Foreskin keratinocyte (primary cell): ENCODE measurements at places on chromosomes 6 and 20. TPM values are rescaled to one million over a fixed set of nuclear protein-coding genes. Genes with fewer than 3 reads are reported as not detected.

GMNN gene
- 68.2 and 77.6 TPM in 2 replicates for total RNA-seq

ZBTB46 gene
- 0.20 and 0.21 TPM in 2 replicates for total RNA-seq

GRIK2 gene
- not detected in 2 replicates for total RNA-seq

SLC22A2 gene
- total RNA-seq, result not detected in 2 replicates

SLC35D3 gene
- total RNA-seq, result not detected in 2 replicates

TRIM15 gene
- not detected in 2 replicates for total RNA-seq

BPIFA3 gene
- total RNA-seq, result not detected in 2 replicates

FOXC1 gene
- 3.5 and 5.0 TPM in 2 replicates for total RNA-seq

DNA sequence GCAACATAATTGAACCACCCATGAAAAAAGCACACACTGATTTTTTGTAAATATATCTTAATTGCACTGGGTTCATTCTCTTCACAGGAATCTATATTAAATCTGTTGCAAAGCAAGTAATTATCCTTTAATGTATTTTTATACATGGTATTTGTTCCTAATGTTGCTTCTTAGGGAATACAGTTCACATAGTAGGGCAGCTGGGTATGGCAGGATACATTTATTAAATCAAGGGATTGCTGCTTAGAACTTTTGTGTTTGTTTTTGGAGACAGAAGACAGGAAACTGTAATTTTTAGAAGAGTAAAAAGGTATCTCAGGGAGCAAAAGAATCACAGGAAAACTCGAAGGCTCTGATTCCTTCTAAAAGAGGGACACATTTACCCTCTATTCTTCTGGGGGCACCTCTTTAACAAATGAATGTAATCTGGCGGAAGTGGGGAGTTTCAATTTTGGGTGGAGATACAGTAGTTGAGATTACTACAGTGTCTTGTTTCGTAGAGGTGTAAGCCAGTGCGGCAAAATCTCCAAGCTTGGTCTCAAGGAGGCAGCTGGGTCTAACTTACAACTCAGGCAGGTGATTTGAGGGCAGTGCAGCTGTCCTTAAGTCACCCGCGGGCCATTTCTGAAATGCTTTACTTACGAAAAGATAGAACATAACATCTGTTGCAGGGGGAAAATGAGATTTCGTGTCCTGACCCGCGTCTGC is 812 bp upstream of the SMIM13 start:
- no peak for DNase-seq

- no peak for DNase-seq
Measured at GRCh38 chr20:42873259-42873658, 316.4 kb downstream of the PTPRT start.

DNA sequence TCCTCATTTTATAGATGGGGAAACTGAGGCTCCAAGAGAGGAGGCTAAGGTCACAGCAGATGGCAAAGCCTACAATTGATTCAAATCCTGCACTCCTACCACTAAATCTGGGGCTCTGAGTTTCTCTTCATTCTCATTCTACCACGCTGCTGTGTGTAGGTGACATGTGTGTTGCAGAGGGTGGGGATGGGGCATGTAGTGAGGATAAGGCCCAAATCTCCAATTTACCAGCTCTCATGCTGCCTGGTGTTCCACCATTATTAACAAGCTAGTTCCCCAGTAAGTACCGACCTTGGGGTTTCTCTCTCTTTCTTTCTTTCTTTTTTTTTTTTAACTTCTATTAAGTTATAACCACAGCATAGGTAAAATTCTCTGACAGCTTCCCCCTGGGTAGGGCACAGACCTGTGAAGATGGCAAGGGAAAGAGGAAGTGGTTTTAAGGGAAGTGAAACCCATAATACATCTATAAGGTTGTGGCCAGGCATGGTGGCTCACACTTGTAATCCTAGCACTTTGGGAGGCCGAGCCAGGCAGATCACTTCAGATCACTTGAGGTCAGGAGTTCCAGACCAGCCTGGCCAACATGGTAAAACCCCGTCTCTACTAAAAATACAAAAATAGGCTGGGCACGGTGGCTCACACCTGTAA is 13.0 kb upstream of the MATN4 start:
- DNase-seq, result no peak

GRCh38 chr6:103002282-103002681 is 1608.8 kb downstream of the GRIK2 start:
- DNase-seq, result no peak

GRCh38 chr20:57481281-57481711 is 43.6 kb downstream of the CTCFL start:
- DNase-seq, result no peak

GRCh38 chr6:158086054-158086503 is 82.0 kb downstream of the SERAC1 start:
- DNase-seq, result no peak

DNA sequence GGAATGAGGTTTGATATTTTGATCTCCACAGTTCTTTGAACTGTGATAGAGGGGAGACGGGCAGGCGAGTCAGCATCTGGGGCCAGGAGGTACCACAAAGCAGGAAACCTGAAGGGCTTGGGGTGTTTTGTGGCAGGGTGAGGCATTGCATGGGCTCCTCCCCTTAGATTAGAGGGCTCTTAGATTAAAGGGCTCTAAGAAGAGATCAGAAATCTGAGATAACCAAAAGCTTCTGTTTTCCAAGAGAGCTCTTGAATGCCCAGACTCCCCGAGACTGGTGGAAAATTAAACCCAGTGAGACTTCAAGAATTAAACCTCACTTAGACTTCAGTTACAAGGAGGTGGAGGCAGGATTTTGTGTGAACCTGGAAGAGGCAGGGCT is 2.4 kb upstream of the GPX5 start:
- DNase-seq, result no peak

- no peak for DNase-seq
Measured at GRCh38 chr6:3265671-3266070, 6.9 kb downstream of the PSMG4 start.

DNA sequence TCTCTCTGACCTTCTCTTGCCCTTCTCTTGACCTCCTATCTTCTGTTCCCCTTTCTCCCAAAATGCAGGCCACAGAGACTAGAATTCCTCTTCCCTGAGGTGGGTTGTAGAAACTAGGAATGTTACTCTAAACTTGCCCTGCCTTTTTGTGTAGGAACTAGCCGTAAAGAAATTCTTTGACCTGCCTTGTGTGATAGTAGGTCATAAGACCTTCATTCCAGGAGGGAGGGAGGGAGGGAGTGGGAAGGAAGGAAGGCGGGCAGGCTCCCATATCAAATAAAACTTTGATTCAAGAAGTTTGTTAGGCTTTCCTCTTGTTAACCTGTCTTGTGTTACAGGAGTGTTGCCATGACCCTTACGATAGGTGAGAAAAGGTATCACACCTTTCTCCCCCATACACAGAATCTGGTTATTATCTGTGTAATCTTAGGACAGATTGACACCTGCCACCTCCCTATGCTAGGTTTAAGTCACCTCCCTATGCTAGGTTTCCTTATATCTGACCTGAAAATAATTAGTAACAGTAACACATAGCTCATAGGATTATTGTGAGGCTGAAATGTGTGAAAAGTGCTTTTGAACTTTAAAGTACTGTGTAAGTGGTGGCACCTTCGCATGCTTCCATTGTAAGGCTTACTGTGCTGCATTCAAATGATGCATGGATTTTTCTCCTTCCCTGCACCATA is 32.6 kb upstream of the FUCA2 start:
- no peak for DNase-seq

GRCh38 chr20:47544240-47544639 is 42.6 kb downstream of the NCOA3 start:
- peak; percentile 15 for DNase-seq

- DNase-seq, result no peak
Measured at GRCh38 chr6:164612751-164613150, 696.7 kb downstream of the C6orf118 start.

GRCh38 chr6:134481966-134482365 is 164.1 kb upstream of the SGK1 start:
- DNase-seq, result no peak

DNA sequence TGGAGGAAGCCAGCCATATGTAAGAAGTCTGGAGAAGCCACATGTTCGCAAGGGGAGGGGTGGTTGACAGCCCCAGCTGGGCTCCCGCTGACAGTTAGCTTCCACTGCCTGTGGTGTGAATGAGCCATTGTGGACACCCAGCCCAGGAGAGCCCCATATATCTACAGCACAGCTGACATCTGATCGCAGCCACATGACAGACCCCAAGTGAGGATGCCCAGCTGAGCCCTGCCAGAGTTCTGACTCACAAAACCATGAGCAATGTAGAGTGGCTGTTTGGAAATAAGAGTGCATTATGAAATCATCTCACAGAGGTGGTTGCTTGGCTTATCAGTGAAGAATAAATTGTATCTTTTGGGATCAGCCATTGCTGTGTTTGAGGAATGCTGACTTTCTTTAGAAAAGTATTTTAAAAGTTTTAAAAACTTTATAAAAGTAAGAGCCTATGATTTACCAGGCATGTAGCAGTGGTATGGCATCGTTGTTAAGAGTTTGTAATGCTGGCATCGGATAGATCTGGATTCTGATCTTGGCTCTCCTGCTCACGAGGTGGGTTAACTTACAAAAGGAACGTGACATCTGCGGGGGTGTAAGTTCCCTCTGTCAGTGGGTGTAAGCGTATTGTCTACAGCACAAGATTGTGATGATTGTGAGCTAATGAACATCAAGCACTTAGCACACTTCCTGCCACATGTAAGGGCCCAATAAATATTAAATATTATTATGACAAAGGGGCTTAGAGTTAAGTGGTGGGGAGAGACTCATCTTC is 24.1 kb downstream of the CFAP61 start:
- peak; percentile 20 for DNase-seq

- DNase-seq, result no peak
Measured at GRCh38 chr6:93036835-93037234, 382.5 kb downstream of the EPHA7 start.

- DNase-seq, result no peak
Measured at GRCh38 chr6:139109558-139109957, 25.3 kb upstream of the HECA start.

DNA sequence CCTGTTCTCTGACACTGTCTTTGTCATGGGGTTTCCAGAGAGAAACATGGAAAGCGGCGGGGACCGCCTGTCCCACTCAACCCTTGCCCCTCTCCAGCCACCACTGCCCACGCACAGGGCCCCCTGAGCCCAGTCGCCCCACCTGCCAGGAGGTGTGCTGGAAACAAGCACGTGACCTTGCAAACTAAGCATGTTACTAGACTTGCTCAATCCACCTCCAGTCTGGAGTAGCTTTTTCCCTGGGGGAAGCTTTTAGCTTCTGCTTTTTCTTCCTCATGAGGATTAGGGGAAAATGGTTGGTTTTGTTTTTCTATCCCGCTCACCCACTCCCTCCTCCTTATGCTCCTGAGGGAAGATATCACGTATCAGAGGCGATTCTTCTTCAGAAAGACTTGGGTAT is 105.7 kb downstream of the PLEKHG1 start:
- DNase-seq, result no peak

DNA sequence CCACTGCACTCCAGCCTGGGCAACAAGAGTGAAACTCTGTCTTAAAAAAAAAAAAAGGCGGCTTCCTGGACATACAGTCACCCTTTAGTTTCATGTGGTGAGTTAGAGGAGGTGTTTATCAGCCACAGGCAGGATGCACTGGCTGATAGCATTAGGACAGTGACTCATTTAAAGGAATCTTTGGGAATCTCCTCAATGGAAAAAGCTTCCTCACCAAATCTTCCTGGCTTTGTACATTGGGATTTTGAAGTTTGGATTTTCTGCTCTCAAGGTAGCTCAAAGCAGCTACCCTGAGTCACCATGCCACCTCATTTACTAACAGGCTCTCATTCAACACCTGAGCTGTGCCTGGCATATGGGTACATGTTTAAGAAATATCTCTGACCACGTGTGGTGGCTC is 20.2 kb downstream of the PRPH2 start:
- peak; percentile 91 for DNase-seq

GRCh38 chr6:41502566-41502916 is 43.6 kb upstream of the FOXP4 start:
- DNase-seq, result no peak

DNA sequence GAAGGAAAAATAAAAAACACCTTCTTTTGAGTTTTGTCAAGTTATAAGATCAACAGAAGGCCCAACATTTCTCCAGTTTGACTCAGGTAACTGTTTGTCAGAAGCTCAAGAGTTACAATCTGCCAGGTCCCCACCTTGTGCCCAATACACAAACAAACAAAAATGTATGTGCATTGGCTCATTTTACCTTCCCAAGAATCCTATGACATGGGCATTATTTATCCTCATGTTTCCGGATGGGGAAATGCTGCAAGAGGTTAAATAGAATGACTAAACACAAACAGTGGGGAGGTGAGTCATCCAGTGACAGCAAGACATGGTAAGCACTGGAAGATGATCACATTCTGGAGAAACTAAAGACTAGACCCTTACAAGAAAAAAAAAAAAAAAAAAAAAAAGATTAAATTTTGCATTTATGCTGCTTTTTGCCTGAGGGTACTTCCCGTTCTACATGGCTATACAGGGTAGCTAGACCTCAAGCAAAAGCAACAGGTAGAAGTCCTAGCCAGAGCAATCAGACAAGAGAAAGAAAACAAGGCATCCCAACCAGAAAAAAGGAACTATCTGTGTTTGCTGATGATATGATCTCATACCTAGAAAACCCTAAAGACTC is 23.6 kb upstream of the ANKRD60 start:
- peak; percentile 70 for DNase-seq

GRCh38 chr6:3393836-3394202 is 63.0 kb downstream of the SLC22A23 start:
- DNase-seq, result no peak

DNA sequence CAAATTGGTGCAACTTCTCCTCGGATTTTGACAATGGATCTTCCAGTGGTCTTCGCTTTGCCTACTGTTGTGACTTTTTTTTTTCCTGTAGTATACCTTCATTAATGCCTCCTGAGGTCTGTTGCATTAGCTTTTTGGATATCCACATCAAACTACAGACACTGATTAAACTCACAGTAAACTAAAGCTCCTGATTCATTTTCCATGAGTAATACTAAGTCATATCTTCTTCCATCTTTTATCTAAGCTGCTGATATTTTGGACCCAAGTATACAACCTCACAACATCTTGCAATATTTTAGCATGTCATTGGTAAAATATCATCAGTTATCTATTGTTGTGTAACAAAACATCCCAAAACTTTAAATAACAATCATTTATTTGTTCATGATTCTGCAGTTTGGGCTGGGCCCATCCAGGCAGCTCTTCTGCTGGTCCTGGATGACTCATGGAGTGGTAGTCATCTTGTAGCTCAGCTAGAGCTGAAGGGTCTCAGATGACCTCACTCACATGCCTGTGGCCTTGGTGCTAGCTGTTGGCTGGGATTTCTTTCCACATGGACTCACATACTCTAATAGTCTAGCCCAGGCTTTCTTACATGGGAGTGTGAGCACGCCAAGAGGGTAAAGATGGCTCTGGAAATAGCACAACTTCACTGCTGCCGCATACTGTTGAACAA is 78.3 kb upstream of the SRSF6 start:
- peak; percentile 17 for DNase-seq

- no peak for DNase-seq
Measured at GRCh38 chr20:33927724-33928123, 66.0 kb upstream of the RALY start.
